ENCODE measurements at places on chromosomes 2 and 18.

DNA sequence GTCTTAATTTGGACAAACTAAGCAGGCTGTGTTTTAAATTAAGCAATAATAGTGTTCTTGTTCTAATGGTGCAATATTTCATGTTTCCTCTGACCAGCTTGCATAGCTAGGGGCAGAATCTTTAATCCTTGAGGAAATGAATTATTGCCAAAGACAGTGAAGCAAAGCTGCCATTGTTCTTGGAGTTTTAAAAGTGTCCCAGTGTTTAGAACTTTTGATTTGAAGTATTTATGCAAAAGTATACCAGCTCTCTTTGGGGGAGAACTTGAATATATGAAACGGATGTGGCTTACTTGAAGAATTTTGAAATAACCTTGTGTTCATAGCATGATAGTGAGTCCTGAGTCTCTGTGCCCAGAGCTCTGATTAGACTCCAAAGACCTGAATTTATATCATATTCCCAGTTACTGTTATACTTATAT is 33.4 kb downstream of the ITGA6 start:
- H3K27me3 ChIP-seq, result peaks cover 12% of the 10 kb centered on the region
- H3K4me1 ChIP-seq, result peaks cover 13% of the 10 kb centered on the region
- no peak for DNase-seq
- no peak overlapping the region for H3K4me3 ChIP-seq
- H3K36me3 ChIP-seq, result no peaks in the 10 kb centered on the region
- no peak overlapping the region for H3K27ac ChIP-seq

DNA sequence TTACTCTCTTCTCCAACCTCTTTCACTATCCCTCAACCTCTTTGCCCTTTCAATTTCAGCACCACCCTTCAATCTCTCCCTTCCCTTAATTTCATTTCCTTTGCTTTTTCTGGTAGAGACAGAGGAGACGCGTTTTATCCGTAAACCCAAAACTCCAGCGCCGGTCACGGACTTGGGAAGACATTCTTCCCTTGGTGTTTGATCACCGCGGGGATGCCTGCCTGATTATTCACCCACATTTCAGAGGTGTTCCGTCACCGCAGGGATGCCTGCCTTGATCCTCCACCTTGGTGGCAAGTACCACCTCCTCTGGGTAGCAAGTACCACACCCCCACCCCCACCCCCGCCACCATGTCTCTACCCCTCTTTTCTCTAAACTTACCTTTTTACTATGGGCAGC is 669.4 kb upstream of the PKDCC start:
- no peak overlapping the region for H3K4me3 ChIP-seq
- no peak for DNase-seq
- H3K4me1 ChIP-seq, result peaks cover 10% of the 10 kb centered on the region

DNA sequence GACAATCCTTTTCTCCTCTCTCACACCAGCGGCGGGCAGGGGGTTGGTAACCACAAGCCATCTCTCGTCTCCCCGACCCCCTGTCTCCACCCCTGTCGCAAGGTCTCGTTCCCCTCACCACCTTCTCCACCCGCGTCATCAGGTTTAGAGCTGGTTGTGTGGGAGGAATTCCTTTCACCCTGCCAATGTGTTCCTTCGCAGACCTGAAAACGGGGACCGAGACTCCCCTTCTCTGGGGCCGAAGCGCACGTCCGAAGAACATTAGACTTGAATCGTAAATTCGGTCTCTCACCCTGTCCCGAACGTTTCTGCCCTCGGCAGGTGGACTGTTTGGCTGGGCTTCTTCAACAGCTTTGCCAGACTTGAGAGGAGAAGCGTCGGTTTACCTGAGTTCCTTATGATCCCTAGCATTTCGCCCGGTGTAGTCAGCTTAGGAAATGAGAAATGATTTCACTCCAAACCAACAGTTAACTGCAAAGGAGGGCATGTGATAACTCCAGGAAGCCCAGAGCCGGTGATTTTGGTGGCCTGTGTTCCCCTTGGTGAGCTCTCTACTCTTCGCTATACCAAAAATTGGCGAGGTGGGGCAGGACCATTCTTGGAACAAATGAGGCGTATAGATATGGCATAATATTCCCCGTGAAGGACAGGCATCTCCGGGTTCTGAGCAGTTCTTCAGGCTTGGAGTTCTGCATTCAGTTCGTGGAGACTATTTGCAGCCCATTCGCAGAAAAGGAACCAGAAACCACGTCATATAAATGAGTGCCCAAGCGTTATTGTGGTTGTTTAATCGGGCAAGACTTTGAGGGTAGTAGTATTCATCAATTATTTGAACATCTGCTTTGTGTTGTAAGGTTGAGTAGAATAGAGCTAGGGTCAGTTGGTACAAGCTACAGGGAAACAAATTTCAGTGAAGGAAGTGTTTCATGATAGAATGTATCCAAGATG is 694 bp downstream of the CFAP36 start:
- H3K27me3 ChIP-seq, result no peaks in the 10 kb centered on the region
- H3K4me1 ChIP-seq, result peaks cover 10% of the 10 kb centered on the region
- peaks cover 3% of the 10 kb centered on the region for H3K36me3 ChIP-seq
- peak overlapping the region; percentile 98 for H3K27ac ChIP-seq

DNA sequence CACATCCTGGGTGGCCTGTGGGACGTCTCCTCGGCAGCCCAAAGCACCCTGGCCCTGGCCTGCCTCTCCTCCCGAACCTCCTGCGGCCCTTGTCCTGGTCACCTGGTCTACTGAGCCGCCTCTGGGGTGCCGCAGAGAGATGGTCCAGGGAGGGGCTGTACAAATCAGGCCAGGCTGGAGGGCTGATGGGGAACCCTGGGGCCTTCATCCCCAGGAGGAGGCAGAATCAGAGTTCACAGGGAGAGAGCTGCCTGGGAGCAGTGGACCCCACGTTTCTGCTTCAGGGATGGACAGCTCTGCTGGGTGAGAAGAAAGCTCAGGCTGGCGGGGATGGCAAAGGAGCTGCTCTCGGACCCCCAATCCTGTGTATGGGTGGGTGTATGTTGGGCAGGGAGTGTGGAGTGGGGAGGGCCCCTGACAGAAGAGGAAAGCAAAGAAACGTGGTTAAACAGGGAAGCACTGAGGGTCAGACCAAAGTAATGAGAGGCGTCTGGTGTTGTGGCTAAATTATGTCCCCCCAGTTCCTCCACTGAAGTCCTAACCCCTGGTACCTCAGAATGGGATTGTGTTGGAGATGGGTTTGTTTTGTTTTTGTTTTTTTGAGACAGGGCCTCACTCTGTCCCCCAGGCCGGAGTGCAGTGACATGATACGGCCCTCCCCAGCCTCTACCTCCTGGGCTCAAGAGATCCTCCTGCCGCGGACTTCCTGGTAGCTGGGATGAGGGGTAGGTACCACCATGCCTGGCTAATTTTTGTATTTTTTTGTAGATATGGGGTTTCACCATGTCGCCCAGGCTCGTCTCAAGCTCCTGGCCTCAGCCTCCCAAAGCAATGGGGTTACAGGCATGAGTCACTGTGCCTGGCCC is 73.4 kb upstream of the SMAD7 start:
- DNase-seq, result peak; percentile 32
- H3K4me1 ChIP-seq, result peaks cover 9% of the 10 kb centered on the region
- no peaks in the 10 kb centered on the region for H3K27me3 ChIP-seq

GRCh38 chr2:190110699-190111098 is 48.2 kb upstream of the MSTN start:
- DNase-seq, result no peak
- no peaks in the 10 kb centered on the region for H3K36me3 ChIP-seq
- no peak overlapping the region for H3K27ac ChIP-seq
- no peaks in the 10 kb centered on the region for H3K4me1 ChIP-seq

DNA sequence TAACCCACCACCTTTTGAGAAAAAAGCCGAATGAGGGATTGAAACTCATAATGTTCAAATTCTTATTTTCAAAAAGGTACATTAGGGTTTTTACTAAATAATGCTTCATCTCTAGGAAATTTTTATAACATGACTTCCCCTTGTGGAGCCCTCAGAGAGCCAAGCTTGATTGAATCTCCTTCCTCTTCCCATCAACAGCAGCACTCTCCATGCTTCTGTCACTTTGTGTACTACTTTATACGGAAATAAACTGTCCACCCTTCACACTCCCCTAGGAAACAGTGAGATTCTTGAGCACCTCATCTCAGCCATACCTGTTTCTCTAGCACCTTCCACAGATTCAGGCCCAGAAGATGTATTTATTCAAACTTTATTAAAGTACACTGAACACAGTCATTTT is 51.8 kb downstream of the TFPI start:
- H3K27ac ChIP-seq, result no peak overlapping the region
- DNase-seq, result no peak
- no peaks in the 10 kb centered on the region for H3K36me3 ChIP-seq
- peaks cover 20% of the 10 kb centered on the region for H3K4me1 ChIP-seq

DNA sequence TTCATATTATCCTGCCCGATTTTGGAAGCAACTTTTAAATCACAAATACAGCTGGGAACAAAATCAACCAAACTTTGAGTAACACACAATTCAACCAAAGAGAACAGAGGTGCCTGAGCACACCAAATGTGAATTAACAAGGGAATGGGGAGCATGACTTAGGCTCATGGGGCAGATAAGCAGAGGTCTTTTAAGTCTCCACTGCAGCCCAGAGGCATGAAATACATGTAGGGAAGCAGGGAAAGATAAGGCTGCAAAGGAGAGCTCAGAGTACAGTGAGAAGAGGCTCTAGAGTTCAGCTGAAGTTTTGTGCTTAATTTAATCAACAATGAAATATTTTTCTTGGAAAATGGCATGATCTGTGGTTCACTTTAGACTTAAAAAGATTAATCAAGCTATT is 49.0 kb downstream of the CYTIP start:
- H3K4me1 ChIP-seq, result no peaks in the 10 kb centered on the region
- no peaks in the 10 kb centered on the region for H3K27me3 ChIP-seq
- H3K36me3 ChIP-seq, result no peaks in the 10 kb centered on the region

DNA sequence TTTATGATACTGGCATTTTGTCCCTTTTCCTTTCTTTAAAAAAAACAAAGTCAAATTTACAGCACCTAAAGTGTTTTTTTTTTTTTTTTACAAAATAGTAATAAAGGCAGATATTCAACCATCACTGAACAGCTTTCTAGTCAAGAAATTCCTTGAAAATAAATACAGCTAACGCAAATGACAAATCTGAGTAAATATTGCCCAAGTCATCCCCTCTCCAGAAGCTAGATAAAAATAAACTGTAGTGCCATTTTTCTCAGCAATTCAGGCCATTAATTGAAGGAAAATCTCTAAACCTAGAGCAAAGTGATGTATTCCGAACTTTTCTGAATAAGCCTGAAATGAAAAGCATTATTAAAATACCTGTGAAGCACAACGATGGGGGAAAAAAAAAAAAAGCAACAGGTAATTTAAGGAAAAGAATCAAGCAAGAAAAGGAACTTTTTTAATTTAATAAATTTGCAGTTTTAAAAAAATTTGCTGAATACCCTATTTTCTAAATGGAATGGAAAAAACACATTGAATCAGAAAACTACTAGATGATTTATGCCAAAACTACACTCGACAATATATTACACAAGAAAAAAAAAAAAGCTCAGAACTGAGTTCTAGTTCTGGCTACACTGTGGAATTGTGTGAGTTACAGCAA is 6.9 kb downstream of the SP3 start:
- H3K27ac ChIP-seq, result no peak overlapping the region
- H3K4me1 ChIP-seq, result peaks cover 36% of the 10 kb centered on the region
- H3K27me3 ChIP-seq, result no peaks in the 10 kb centered on the region
- H3K4me3 ChIP-seq, result peak overlapping the region; percentile 54

DNA sequence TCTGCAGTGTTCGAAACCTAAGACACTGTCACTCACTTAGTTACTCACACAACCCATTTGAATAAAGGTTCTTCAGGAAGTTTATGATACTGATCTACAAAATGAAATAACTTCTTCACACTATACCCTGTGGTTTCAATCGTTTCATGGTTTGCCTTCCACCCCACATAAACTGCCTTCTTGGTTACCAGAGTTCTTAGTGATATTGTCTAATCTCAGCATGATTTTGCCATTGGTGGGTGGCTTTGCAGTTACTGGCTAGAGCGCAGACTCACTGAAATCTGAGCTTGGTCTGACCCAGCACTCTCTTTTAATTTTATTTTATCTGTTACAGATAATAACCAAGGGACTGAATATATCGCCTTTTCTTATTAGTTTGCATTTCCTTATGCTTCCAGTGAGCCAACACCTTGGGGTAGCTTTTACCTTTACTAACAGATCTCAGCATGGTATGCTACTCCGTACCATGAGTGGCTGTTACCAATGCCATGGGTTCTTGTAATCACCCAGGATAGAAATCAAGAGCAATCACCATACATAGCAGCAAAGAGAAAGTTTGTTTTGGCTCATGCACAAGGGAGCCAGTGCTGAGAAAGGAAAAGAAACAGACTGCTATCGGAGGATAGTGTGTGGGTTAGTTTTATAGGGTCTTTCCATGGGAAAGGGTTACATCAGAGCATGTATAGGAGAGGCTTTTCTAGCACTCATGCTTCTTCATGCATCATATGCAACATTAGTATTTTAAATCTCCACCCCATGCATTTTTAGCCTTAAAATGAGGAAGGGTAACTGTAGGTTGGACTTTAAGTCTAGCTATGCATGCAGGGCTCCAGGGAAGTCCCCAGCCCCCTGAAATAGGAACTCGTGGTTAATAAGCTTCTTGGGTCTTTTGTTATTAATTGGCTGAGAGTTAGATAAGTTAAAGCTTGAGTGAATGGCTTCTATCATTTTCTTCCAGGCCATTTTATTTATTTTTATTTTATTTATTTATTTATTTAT is 33.3 kb downstream of the ANXA4 start:
- peak overlapping the region; percentile 30 for H3K27ac ChIP-seq
- peaks cover 12% of the 10 kb centered on the region for H3K36me3 ChIP-seq
- no peaks in the 10 kb centered on the region for H3K27me3 ChIP-seq

GRCh38 chr2:225270861-225271260 is 128.6 kb upstream of the NYAP2 start:
- H3K36me3 ChIP-seq, result no peaks in the 10 kb centered on the region
- H3K4me3 ChIP-seq, result no peak overlapping the region
- H3K27ac ChIP-seq, result no peak overlapping the region
- no peaks in the 10 kb centered on the region for H3K4me1 ChIP-seq
- no peak for DNase-seq

DNA sequence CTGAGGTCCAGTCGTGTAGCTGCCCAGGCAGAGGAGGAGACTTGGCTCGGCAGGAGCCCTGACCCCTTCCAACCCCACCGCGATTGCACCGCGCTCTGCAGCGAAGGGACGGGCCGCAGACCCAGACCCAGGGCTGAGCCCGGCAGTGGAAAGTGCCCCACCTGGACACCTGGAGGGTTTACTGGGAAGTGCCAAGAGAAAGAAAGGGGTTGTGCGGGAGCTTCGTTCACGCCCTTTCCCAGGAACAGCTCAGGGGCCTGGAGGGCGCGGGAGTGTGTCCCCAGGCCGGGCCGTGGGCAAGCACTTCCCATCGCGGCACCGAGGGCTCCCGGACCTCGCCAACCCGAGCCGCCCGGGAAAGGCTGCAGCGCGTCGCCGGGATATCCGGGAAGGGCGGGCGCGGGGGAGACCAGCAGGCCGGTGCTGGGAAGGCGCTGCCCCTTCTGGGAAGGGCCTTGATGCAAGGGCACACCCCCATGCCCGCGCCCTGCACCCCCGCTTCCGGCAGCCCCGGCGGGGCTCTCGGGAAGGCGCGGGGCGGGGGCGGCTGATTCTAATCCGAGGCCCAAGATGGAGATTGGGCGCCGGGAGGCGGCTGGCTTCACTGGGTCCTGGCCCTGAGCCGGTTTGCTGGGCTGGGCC is 36.1 kb upstream of the MRPL33 start:
- H3K36me3 ChIP-seq, result no peaks in the 10 kb centered on the region
- peak overlapping the region; percentile 67 for H3K4me3 ChIP-seq
- H3K27me3 ChIP-seq, result peaks cover 12% of the 10 kb centered on the region
- peaks cover 12% of the 10 kb centered on the region for H3K4me1 ChIP-seq

All from type B pancreatic cell (in vitro differentiated cells).